ENCODE measurements at places on chromosomes 6 and 20.

DNA sequence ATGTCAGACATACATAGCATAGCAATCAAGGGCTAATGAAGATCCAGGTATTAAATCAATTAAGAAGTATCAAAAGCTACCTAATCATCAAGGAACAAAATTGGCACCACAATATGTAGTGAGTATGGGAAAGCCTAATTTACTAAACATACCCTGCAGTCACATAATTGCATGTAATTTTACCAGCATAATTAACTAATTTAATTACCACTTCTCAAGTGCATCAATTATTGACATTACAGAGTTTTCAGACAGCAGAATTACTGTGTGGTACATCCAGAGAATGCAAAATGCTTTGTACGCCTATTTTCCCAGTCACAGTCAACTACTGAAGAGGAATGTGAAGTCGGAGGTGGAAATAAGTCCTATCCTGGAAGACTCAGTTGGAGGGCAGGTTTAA, 279.0 kb upstream of the ID4 start:
- DNase-seq, result no peak
- H3K4me3 ChIP-seq, result no peak overlapping the region
- H3K27ac ChIP-seq, result no peak overlapping the region
- H3K27me3 ChIP-seq, result no peaks in the 10 kb centered on the region
- H3K36me3 ChIP-seq, result no peaks in the 10 kb centered on the region

DNA sequence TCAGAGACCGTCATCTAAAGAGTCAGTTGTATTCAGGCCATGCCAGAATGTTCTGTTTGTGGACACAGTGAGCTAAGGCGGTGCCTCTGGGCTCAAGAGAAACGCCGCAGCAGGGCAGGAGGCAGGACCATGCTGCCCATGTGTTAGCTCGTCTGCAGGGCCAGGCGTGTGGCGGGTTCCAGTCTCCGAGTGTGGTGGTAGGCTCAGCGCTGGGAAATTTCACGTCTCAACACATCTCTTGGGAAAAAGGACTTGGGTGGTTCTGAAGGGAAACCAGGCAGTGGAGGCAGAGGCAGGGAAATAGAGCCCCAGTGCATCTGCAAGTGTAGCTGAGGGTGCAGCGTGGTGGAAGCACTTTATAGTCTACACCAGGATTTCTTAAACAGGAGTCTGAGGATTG, 56.9 kb upstream of the TAGAP start:
- H3K36me3 ChIP-seq, result no peaks in the 10 kb centered on the region
- no peak for DNase-seq
- no peaks in the 10 kb centered on the region for H3K27me3 ChIP-seq
- H3K27ac ChIP-seq, result no peak overlapping the region
- peaks cover 35% of the 10 kb centered on the region for H3K4me1 ChIP-seq

DNA sequence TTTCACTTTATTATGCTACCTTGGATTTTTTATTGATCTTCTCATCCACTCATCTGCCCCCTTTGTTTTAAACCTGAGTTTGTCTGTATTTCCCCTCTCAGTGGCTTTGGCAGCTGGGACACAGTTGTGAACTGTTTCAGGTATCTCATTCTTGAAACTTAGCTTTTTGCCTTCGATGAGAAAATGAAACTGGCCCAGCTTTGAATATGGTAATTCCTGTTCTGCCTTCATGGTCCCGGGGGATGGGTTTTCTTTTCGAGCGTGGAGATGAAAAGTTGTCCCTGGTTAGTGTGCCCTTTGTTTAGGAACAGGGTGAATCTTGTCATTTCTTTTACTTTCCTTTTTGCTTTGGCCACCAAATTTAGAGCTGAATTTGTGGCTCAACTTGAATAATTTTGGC, 25.6 kb downstream of the DHX35 start:
- H3K27ac ChIP-seq, result peak overlapping the region; percentile 91
- H3K4me3 ChIP-seq, result peak overlapping the region; percentile 12
- H3K27me3 ChIP-seq, result no peaks in the 10 kb centered on the region
- H3K36me3 ChIP-seq, result no peaks in the 10 kb centered on the region

DNA sequence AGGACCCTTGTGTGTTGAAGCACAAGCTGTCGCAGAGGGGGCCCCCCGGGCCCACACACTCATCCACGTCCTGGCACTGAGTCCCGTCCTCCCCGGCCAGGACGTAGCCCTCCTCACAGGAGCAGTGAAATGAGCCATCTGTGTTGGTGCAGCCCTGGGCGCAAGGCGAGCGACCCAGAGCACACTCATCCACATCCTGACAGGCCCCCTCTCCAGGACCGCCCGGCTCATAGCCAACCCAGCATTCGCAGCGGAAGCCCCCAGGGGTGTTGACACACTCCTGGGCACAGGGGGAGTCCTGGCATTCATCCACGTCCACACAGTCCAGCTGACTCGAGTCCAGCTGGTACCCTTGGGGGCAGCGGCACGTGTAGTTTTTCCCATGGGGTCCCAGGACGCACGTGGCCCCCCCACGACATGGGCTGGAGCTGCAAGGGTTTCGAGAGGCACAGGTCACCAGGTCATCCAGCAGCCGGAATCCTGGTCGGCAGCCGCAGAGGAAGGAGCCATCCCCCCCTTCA, 1.2 kb downstream of the CD93 start:
- no peaks in the 10 kb centered on the region for H3K27me3 ChIP-seq
- H3K27ac ChIP-seq, result no peak overlapping the region
- H3K36me3 ChIP-seq, result no peaks in the 10 kb centered on the region
- peaks cover 14% of the 10 kb centered on the region for H3K4me1 ChIP-seq
- no peak overlapping the region for H3K4me3 ChIP-seq

DNA sequence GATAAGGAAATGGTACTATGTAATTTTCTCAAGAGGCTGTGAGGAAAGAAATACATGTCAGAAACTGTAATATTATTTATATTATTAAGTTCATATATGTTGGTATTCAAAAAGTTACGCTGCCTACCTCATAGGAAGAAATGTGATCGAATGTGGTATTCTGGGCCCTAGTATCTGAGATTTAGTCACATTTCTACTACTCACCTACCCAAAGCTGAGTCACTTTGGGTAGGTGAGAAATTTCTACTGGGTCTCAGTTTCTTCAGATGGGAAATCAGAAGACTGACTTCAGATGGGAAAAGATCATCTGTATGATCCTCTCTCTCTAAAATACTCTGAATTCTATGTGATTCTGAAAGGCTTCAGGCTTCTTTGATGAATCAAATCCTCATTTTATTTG, 411.0 kb downstream of the SYNE1 start:
- H3K27ac ChIP-seq, result no peak overlapping the region
- DNase-seq, result no peak
- no peaks in the 10 kb centered on the region for H3K4me1 ChIP-seq
- no peak overlapping the region for H3K4me3 ChIP-seq

Data from GM12878 (cell line).